ENCODE measurements at places on chromosomes 16 and 17. TPM values are rescaled to one million over a fixed set of nuclear protein-coding genes. Genes with fewer than 3 reads are reported as not detected.

KIAA0513 gene
- total RNA-seq, result 35.0 TPM

BHLHA9 gene
- not detected for total RNA-seq

SP6 gene
- total RNA-seq, result 0.21 TPM

GRCh38 chr17:31508288-31509094, 117.0 kb downstream of the RAB11FIP4 start:
- peak; percentile 47 for DNase-seq
- H3K4me3 ChIP-seq, result peak overlapping the region; percentile 95
- H3K36me3 ChIP-seq, result no peaks in the 10 kb centered on the region
- H3K27ac ChIP-seq, result peak overlapping the region; percentile 97

DNA sequence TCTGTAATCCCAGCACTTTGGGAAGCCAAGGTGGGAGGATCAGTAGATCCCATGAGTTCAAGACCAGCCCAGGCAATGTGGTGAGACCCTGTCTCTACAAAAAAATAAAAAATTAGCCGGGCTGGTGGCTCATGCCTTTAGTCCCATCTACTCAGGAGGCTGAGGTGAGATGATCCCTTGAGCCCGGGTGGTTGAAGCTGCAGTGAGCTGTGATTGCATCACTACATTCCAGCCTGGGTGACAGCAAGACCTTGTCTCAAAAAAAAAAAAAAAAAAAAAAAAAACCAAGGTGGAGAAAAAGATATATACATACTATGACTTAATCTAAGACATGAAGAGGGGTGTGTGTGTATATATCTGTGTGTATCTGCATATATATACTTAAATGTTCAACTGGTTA, 26.7 kb downstream of the BBS2 start:
- H3K36me3 ChIP-seq, result peaks cover 13% of the 10 kb centered on the region
- peaks cover 4% of the 10 kb centered on the region for H3K4me1 ChIP-seq
- H3K4me3 ChIP-seq, result no peak overlapping the region
- H3K27ac ChIP-seq, result no peak overlapping the region
- no peak for DNase-seq

TP53TG3C gene
- total RNA-seq, result not detected

TEKT5 gene
- total RNA-seq, result not detected

GRCh38 chr17:1058423-1059130, 61.6 kb downstream of the TIMM22 start:
- H3K27ac ChIP-seq, result no peak overlapping the region
- H3K4me3 ChIP-seq, result no peak overlapping the region
- H3K4me1 ChIP-seq, result peaks cover 3% of the 10 kb centered on the region
- DNase-seq, result no peak

DNA sequence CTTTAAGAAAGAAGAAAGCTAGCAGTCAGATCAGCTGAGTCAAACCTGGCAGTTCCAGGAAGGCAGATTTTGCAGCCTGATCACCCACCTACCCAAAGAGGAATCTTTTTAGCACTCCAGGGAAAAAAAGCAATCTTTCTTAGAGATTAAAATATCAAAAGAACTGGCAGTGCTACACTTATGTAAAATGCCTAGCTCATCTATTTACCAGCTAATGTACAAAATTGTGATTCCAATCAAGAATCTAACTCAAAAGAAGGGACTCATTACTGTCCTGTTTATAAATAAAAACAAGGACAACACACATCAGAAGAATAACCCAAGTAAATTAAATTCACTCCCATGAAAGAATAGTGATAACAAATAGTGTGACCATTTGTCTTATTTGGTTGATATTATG, 222.4 kb upstream of the ERCC4 start:
- H3K4me3 ChIP-seq, result no peak overlapping the region
- no peaks in the 10 kb centered on the region for H3K27me3 ChIP-seq
- no peaks in the 10 kb centered on the region for H3K4me1 ChIP-seq
- no peak overlapping the region for H3K27ac ChIP-seq
- H3K36me3 ChIP-seq, result no peaks in the 10 kb centered on the region

GRCh38 chr16:55372792-55373488, 48.9 kb downstream of the IRX6 start:
- no peak overlapping the region for H3K27ac ChIP-seq
- H3K4me3 ChIP-seq, result no peak overlapping the region
- H3K36me3 ChIP-seq, result peaks cover 4% of the 10 kb centered on the region
- no peak for DNase-seq

KRTAP2-3 gene
- total RNA-seq, result not detected

HOXB8 gene
- total RNA-seq, result not detected

- peaks cover 2% of the 10 kb centered on the region for H3K36me3 ChIP-seq
- no peak overlapping the region for H3K4me3 ChIP-seq
- DNase-seq, result no peak
- no peaks in the 10 kb centered on the region for H3K27me3 ChIP-seq
- no peak overlapping the region for H3K27ac ChIP-seq
- no peaks in the 10 kb centered on the region for H3K4me1 ChIP-seq
Observed at GRCh38 chr16:49473773-49474172, 100.2 kb downstream of the C16orf78 start.

DNA sequence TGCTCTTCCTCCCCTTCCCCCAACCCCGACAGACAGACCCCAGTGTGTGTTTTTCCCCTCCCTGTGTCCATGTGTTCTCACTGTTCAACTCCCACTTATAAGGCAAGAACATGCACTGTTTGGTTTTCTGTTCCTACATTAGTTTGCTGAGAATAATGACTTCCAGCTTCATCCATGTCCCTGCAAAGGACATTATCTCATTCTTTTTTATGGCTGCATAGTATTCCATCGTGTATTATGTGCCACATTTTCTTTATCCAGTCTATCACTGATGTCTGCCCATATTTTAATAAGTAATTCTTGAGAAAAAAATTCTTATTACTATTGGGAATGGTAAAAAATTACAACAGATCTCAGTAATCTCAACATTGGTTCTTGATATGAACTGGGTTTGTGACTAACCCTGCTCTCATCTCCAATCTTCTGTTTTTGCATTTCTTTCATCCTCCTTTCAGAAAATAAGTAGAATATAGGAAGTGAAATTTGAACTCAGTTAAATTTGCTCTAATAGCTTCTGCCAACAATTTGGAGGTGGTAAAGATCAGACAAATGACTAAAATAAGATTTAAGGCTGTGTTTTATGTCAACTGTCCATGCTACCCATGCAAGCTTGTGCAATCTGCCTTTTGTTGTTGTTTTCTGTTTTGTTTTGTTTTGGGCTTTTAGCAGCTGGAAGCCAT, 11.1 kb downstream of the MARF1 start:
- H3K27me3 ChIP-seq, result no peaks in the 10 kb centered on the region
- peak overlapping the region; percentile 72 for H3K27ac ChIP-seq
- H3K4me1 ChIP-seq, result peaks cover 14% of the 10 kb centered on the region
- peaks cover 12% of the 10 kb centered on the region for H3K36me3 ChIP-seq
- DNase-seq, result no peak
- no peak overlapping the region for H3K4me3 ChIP-seq

- H3K27ac ChIP-seq, result peak overlapping the region; percentile 100
- H3K4me3 ChIP-seq, result peak overlapping the region; percentile 92
- DNase-seq, result peak; percentile 99
- H3K4me1 ChIP-seq, result peaks cover 77% of the 10 kb centered on the region
- H3K36me3 ChIP-seq, result peaks cover 8% of the 10 kb centered on the region
Observed at GRCh38 chr17:40098846-40099618, 1.4 kb downstream of the NR1D1 start.

KCNH6 gene
- not detected for total RNA-seq

DNA sequence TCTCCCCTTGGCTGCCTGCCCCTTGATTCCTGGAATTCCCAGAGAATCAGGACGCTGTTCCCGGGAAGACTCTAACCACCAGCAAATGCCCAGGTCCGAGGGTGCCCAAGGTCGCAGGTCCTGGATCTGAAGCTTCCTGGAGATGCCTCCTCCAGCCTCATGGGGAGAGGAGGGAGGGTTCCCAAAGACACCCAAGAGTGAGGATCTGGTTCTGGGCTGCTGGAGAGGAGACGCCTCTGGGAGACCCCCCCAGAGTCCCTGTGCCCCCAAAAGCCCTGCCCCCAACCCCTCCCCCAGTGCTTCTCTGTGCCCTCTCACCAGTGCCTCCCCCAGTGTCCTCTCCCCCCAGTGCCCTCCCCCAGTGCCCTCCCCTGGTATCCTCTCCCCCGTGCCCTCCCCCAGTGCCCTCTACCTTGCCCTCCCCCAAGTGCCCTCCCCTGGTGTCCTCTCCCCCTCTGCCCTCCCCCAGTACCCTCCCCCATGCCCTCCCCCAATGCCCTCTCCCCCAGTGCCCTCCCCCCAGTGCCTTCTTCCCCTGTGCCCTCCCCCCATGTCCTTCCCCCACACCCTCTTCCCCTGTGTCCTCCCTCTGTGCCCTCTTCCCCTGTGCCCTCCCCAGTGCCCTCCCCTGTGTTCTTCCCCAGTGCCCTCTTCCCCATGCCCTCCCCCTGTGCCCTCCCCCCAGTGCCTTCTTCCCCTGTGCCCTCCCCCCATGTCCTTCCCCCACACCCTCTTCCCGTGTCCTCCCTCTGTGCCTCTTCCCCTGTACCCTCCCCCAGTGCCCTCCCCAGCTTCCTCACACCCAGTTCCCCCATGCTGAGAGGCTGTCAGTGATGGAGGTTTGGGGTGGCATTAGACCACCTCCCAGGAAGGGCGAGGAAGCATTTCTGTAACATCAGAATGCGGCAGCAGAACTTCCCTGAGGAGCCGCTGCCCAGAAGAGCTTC, 6.3 kb upstream of the SECTM1 start:
- no peak overlapping the region for H3K27ac ChIP-seq
- H3K36me3 ChIP-seq, result peaks cover 1% of the 10 kb centered on the region
- no peak overlapping the region for H3K4me3 ChIP-seq
- H3K27me3 ChIP-seq, result no peaks in the 10 kb centered on the region

- no peak overlapping the region for H3K4me3 ChIP-seq
- peaks cover 9% of the 10 kb centered on the region for H3K4me1 ChIP-seq
- no peak overlapping the region for H3K27ac ChIP-seq
- H3K27me3 ChIP-seq, result peaks cover 20% of the 10 kb centered on the region
- no peaks in the 10 kb centered on the region for H3K36me3 ChIP-seq
- DNase-seq, result no peak
Observed at GRCh38 chr17:73652886-73653480, 8.7 kb upstream of the SDK2 start.

DNA sequence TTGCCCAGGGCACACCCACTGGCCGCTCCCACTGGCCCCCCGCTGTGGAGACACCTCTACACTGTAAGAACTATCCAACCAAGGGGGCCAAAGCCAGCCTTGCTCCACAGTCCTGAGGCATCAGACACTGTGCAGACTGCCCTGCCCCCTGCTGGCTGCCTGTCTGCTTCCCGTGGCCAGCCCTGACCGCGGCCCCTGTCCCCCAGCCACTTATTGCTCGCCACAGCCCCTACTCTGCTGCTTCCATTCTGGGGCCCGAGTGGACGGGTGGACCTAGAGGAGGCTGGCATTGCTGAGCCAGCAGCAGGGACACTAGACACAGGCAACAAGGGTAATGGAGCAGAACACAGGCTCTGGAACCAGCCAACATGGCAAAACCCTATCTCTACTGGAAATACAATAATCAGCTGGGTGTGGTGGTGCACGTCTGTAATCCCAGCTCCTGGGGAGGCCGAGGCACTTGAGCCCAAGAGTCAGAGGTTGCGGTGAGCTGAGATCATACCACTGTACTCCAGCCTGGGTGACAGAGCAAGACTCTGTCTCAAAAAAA, 19.7 kb upstream of the LRRC37A3 start:
- peak; percentile 24 for DNase-seq
- peaks cover 9% of the 10 kb centered on the region for H3K4me1 ChIP-seq
- no peak overlapping the region for H3K4me3 ChIP-seq
- H3K27ac ChIP-seq, result peak overlapping the region; percentile 47
- peaks cover 12% of the 10 kb centered on the region for H3K27me3 ChIP-seq

- H3K27me3 ChIP-seq, result no peaks in the 10 kb centered on the region
- H3K4me1 ChIP-seq, result peaks cover 11% of the 10 kb centered on the region
- peak within 1 kb of the TSS; percentile 89 for H3K4me3 ChIP-seq
- peak within 1 kb of the TSS; percentile 47 for H3K27ac ChIP-seq
- H3K36me3 ChIP-seq, result no peaks in the 10 kb centered on the region
Observed at GRCh38 chr17:41835800-41836549, at the start of gene NT5C3B. NT5C3B (minus strand) TSS chr17:41836232; CDS start chr17:41836193, 39 bp downstream.

MATCAP1 gene
- total RNA-seq, result 19.7 TPM

DNA sequence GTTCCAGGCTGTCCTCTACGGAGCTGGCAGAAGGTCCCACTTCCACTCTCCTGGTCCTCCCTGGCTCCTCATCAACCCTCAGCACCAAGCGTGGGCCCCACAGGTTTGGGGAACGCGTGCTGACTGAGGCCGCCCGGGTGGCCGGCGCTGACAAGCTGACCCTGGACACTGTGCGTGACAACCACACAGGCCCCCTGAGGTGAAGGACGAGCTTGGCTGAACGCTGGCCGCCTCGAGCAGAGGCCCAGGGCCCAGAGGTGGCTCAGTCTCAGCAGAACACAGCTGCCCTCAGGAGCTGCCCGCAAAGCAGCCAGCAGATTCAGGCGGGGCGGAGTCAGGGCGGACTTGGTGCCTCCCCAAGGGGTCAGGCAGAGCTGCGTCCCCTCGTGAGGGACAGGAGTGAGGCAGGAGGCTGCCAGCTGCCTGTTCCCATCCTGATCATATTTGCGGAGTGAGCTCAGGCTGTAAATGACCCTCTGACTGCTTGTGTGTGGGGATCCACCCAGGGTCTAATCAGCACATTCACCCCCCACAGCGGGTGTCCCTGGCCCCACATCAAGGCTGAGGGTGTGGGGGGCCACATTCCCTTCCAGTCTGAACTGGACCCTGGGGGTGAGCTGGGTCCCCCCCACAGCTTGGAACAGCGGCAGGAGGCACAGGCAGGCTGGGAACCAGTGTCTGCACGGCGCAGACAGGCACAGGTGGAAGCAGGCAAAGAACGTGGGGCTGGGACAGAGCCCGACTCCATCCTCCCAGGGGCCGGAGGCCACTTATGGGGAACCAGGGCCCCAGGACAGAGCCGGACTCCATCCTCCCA, 105.1 kb upstream of the METRNL start:
- no peaks in the 10 kb centered on the region for H3K36me3 ChIP-seq
- H3K27me3 ChIP-seq, result no peaks in the 10 kb centered on the region
- peaks cover 15% of the 10 kb centered on the region for H3K4me1 ChIP-seq

- H3K4me3 ChIP-seq, result no peak overlapping the region
- no peaks in the 10 kb centered on the region for H3K4me1 ChIP-seq
- DNase-seq, result no peak
- H3K27ac ChIP-seq, result no peak overlapping the region
- H3K36me3 ChIP-seq, result peaks cover 3% of the 10 kb centered on the region
Observed at GRCh38 chr17:31726980-31727427, 132.0 kb downstream of the COPRS start.

MILR1 gene
- 1.0 TPM for total RNA-seq

DNA sequence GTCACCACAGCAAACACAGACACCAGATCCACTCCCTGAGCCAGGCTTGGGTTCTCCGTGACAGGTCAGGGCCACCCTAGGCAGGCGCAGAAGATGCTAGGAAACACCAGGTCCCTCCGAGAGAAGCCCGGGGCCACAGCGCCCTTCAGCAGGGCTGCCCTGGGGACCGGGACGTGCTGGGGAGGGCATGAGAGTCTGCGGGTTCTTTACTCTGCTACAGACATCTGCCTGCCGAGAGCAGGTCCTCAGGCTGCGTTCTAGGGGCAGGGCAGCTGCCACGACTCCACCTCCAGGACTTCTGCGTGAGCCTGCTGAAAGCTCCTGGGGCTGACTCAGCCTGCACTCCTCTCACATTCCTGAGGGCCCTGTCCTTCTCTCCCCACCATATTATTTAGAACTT, 11.4 kb downstream of the MYLK3 start:
- no peaks in the 10 kb centered on the region for H3K36me3 ChIP-seq
- no peak overlapping the region for H3K27ac ChIP-seq
- H3K27me3 ChIP-seq, result no peaks in the 10 kb centered on the region
